ENCODE measurements at places on chromosomes 6 and 20. TPM values are rescaled to one million over a fixed set of nuclear protein-coding genes. Genes with fewer than 3 reads are reported as not detected.

- DNase-seq, result no peak
Observed at GRCh38 chr20:32880635-32881034, 21.9 kb downstream of the EFCAB8 start.

DNA sequence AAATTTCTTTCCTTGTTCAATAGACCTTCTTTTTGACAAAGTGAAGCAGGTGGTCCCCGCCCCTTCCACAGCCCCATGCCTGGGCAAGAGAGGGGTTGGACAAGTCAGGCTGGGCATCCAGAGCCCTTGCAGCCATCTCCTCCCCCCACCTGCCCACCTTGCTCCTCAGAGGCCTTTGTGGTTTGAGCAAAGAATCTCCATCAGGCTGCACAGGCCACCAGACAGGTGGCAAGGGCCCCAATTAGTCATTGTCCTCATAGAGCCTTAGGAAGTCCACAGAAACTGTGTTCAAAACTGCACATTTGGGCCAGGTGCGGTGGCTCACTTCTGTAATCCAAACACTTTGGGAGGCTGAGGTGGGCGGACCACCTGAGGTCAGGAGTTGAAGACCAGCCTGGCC is 1.5 kb upstream of the MAPK13 start:
- DNase-seq, result no peak

DNA sequence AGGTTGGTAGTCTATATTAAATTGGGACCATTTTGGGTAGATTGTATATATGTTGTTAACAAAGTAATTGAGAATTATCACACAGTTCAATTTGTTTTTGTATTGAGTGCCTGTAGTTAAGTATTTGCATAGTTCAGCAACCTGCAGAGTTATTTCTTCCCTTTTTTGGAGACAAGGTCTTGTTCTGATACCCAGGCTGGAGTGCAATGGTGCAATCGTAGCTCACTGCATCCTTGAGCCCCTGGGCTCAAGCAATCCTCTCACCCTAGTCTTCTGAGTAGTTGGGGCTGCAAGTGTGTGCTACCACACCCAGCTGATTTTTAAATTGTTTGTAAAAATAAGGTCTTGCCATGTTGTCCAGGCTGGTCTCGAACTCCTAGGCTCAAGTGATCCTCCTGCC is 250.5 kb downstream of the UTRN start:
- DNase-seq, result no peak

DNA sequence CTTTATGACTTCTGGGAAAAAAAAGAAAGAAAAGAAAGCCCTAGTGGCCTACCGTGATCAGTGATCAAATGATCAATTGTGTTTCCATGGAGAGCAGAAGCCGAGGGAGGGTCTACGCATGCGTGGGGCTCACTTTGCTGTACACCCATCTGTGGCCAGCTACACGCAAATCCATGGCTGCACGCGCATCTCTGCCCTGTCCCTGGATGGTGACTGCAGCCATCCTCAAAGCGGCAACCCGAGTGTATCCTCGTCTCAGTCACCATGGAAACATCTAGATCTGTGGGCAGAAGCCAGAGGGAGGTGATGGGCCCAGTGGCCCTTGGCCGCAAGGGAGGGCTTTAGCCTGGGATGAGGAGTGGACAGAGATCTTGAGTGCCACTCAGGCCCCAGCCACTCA is 785 bp upstream of the ULBP3 start:
- no peak for DNase-seq

DNA sequence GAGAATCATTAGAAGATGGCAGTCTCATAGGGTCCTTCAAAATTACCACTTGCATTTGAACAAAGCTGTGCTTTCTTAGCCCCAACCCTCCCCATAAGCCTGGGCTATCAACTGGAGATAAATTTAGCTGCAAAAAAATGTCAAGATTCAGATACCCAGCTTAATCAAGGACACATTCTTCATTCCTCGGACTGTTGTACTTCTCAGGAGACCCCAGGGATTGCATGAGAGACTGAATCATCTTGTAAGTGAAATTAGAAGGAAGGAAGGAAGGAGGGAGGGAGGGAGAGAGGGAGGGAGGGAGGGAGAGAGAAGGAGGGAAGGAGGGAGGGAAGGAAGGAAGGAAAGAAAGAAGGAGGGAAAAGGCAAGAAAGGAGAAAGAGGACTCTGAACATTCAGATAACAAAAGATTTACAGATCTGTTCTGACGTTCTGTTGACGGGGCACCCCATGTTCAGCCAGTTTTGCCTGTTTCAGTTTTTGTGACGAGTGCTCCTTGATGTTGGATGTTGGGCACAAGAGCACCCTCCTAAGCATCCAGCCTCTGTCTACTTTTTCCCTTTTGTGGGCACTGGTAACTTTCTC is 498.7 kb downstream of the PREX1 start:
- no peak for DNase-seq

DNA sequence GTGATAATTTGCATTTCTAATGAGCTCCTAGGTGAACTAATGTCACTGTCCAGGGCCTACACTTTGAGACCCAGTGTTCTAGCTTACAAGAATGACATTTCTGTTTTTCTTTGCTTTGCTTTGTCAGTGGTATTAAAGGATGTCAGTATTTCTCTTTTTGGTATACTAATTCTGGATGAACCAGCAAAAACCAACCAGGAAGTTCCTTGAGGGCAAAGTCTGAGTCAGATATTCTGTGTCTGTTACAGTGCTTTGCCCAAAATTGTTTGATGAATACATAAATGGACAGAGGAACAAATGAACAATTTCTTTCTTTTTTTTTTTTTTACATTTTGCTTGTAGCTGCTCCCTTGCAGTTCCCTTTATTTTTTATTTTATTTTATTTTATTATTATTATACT is 15.4 kb downstream of the COQ3 start:
- no peak for DNase-seq

DNA sequence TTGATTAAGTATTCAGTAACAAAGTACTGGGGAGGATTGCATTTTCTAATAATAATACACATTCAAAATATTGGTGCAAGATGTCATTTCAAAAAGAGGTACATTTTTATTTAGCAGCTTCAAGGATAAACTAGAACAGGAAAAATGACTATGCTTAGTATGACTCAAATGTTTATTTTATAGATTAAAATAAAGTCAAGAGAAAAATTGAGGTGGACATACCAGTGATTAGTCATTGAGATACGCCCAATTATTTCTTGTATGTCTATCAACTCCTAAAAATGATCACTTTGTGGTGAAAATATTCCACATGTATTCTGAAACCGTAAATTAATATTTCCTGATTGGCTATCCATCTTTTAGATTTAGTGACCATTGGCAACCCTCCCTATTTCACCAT is 96.7 kb downstream of the PHF3 start:
- DNase-seq, result no peak

DNA sequence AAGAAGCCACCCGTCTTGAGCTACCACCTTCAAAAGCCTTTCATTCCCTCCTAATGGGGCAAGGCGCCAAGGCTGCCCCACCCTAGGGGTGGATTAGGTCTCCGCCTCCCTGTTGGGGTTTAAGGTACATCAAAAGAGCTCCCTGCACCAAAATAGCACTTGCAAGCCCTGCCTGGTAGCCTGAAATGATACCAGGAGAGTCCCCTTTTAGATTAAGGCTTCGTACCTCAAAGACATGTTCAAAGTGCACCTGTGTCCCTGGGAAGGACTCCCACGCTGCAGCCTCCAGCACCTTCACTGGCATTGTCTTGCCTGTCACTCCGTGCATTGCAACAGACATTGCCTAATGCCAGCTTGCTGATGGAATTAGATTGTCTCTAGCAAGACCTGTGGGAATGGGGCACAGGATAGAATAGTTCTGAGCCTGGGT is 15.7 kb upstream of the CDKN1A start:
- no peak for DNase-seq

GRCh38 chr6:75085931-75086635 is 119.8 kb downstream of the COL12A1 start:
- DNase-seq, result no peak

DNA sequence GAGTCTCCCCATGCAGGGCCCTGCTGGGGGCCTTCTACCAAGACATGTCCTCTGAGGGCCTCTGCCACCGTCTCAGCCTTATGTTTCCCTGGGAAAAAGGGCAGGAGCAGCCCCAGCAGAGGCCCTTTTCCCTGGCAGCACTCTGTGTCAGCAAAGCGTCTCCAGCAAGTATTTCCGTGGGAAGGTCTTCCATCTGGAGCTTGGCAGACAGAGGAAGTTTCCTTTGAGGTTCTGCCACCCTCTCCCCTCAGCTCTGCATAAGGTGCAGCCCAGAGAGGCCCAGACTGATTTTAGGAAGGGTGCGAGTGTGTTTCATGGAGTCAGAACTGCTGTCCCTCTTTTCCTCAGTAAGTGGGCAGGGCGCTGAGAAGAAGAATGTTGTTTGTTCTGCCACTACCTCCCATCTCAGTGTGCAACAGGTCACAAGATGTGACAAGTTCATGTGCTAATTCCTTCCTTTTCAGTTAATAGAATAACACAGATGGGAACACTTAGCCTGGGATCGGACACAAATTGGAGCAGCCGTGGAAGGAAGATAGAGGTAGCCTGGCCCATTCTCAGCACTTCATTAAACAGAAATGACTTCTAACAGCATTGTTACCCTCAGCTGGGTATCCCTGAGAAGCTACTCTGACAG is 784.4 kb downstream of the MAFB start:
- peak; percentile 64 for DNase-seq

- no peak for DNase-seq
Observed at GRCh38 chr6:31826793-31827285, 699 bp upstream of the HSPA1B start.

DNA sequence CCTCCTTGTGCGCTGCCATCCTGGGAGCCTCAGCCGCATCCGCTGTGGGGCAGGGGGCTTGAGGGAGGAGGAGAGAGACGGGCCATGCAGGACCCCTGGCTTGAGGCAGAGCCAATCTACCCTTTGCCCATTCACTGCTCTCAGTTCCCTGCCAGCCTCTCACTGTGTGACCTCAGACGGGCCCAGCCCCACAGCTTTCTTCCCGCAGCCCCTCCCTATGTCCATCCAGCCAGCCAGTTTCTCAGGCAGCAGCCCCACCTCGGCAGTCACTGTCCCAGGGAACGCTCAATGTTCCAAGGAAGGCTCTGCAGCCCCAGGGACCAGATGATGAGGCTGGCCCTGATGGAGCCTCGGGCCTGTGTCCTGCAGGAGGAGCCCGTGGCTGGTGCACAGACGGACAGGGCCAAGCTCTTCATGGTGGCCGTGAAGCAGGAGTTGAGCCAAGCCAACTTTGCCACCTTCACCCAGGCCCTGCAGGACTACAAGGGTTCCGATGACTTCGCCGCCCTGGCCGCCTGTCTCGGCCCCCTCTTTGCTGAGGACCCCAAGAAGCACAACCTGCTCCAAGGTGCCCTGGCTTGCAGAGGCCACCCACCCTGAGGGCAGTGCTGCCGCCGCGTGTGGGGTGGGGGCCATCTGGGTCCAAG is 3.9 kb upstream of the TNFRSF6B start:
- no peak for DNase-seq

GRCh38 chr20:22931653-22932608 is 103.2 kb upstream of the SSTR4 start:
- no peak for DNase-seq

DNA sequence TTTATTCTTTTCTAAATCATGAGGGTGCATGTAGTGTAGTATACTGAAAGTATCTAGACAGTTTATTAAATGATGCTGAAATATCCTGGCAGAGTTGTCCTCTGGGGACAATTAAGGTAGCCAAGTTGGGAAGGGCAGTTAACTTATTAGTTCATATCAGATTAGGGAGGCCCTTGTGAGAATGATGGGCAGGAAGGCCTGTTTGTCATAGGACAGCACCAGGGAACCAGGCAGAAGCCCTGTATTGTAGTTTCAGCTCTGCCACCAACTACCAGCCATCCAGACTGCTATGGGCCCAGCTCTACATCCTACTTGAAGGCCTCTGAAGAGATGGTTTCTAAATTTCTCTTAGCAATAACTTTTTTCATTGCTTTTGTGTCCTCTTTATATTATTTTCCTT is 4.0 kb downstream of the MYLIP start:
- no peak for DNase-seq

DNA sequence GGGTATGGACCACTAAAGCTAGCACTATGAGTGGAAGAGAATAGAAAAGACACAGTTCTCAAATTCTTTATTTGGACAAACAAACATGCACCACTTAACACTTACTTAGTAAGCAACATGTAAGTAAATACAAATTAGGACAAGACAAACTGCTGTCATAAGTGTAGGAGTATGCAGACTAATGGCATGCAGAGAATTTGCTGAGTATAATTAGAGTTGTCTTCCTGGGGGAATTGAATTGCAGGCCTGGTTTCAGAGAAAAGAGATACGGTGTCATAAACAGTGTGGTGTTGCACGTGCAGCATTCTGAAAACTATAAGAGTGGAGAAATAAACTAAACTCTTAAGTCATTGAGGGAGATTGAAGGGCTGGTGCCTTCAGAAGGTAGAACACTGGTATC is 125.2 kb upstream of the EYA4 start:
- no peak for DNase-seq

DNA sequence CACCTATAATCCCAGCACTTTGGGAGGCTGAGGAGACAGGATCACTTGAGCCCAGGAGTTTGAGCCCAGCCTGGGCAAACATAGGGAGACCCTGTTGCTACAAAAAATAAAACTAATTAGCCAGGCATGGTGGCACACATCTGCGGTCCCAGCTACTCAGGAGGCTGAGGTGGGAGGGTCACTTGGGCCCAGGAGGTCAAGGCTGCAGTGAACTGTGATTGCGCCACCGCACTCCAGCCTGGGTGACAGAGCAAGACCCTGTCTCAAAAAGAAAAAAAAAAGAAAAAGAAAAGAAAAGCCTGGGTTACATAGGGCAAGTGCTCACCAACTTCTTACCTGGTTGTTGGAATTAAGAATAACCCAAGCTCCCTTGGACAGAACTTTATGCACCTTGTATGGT is 14.6 kb upstream of the MYB start:
- no peak for DNase-seq

DNA sequence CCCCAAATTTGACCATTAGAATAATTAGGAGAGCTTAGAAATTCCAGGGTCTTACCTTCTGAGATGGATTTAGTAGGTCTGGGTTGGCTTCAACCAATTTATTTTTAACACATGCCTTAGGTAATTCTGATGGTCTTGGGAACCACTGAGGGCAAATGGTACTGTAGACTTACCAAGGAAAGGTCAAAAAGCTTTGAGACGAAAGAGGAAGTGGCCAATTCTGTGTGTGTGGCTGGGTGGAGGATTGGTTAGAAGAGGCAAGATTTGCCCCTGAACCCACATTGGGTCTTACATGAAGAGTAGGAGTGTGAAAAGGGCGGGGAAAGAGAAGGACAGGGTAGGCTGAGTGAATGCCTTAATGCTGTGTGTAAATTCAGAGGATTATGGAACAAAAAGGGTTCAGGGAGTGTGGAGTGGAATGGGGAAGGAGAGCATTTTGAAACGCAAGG is 2.7 kb downstream of the ITCH start:
- no peak for DNase-seq

The MATN4 gene
- polyA plus RNA-seq, result 3.6 TPM

The TRIM10 gene
- 0.14 TPM for polyA plus RNA-seq

The EIF6 gene
- 106 TPM for polyA plus RNA-seq

The EDN3 gene
- polyA plus RNA-seq, result 9.1 TPM

The C6orf141 gene
- 4.6 TPM for polyA plus RNA-seq

The ADGRF5 gene
- 11.7 TPM for polyA plus RNA-seq

The PNPLA1 gene
- polyA plus RNA-seq, result 0.27 TPM

The ADGRF1 gene
- 0.35 TPM for polyA plus RNA-seq

Data from spinal cord (tissue), 10 donors.